ENCODE measurements at places on chromosomes 5 and 9.

DNA sequence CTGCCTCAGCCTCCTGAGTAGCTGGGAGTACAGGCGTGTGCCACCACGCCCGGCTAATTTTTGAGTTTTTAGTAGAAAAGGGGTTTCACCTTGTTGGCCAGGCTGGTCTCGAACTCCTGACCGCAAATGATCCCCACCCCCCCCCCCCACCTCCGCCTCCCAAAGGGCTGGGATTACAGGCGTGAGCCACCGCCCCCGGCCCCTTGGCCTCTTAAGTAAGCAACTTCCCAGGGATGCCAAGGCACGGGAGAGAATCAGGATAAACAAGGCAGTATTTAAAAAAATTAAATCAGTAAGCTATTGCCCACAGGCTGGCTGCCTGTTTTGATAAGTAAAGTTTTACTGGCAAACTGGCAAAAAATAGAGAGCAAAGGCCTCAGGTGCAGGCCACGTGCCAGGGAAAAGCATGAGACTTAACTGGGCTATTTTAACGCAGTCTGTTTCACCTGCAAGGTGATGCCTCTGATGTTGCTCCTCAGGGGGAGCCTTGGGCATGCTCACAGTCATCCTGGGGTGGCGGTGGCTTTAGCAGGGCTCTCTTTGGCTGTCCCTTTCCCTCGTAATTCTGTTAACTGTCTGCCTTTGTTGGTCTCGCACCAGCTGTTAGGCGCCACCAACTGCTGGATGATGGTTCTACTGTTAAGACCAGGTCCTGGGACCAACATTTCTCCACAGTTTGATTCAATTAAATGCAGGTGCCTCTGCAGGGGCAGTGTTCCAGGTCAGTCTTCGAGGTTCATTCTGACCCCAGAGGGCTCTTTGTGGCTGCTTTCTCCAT is 19.4 kb upstream of the RNF130 start:
- DNase-seq: no peak

DNA sequence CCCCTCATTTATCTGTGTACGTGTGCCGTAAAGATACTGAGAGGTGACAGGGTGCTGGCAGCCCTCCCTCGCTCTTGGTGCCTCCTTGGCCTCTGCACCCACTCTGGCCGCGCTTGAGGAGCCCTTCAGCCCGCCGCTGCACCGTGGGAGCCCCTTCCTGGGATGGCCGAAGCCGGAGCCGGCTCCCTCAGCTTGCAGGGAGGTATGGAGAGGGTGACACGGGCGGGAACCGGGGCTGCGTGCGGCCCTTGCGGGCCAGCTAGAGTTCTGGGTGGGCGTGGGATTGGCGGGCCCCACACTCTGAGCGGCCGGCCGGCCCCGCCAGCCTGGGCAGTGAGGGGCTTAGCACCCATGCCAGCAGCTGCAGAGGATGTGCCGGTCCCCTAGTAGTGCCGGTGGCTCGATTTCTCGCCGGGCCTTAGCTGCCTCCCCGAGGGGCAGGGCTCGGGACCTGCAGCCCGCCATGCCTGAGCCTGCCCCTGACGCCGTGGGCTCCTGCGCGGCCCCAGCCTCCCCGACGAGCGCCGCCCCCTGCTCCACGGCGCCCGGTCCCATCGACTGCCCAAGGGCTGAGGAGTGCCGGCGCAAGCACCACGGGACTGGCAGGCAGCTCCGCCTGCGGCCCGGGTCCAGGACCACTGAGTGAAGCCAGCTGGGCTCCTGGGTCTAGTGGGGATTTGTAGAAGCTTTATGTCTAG is 21.6 kb downstream of the NKX2-5 start:
- DNase-seq: no peak

GRCh38 chr5:170788626-170789304 is 5.2 kb downstream of the GABRP start:
- no peak for DNase-seq

DNA sequence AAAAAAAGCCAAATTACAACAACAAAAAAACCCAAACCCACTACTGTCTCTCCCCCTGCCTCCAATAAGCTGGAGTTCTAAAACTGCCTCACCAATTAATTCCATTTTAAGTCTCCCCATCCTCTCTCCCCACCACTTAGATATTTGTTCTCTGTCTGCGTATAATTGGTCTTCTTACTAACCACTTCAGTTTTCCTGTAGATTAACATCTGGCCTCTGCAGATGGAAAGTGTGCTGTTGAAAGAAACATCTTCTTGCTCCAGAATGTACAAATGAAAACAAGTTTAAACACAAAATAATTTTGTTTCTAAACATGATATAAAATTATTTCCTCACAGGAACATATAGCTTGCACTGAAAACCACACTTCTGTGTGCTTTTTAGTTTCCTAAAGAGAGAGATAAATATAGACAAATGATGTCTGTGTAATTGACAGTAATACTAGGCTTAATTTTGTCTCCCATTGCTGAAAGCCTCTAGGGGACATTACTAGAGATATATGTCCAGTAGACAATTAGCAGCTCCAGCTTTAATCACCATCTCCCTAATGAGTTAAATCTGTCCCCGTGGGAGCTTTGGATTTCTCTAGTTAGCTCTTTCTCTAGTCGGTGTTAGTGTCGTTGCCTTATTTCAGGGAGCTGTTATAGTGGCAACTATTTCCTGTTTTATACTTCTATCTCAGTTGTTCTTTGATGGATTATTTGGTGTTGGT is 164.0 kb downstream of the ARHGAP26 start:
- DNase-seq: no peak

GRCh38 chr9:102113191-102113590 is 374.7 kb upstream of the GRIN3A start:
- no peak for DNase-seq

DNA sequence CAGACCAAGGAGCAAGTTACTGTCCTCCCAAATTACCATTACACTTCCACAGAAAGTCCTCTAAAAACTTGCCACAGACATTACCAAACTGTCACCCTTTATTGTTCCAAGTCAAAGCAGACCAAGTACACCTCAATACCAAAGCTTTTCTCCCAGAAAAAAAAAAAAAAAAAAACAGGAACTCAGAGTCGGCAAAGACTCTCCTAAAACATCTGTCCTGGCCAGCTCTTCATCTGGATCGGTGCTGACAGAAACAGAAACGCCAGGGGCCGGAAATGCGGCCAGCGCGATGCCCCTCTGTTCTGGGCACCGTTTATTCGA is 718 bp downstream of the DEPDC1B start:
- DNase-seq: no peak

GRCh38 chr9:99576876-99577275 is 244.8 kb upstream of the NR4A3 start:
- DNase-seq: no peak

- DNase-seq: no peak
Observed at GRCh38 chr5:15366676-15367391, 133.1 kb upstream of the FBXL7 start.

Measured in activated gamma-delta T cell treated with anti-CD3 and anti-CD28 coated beads, Interleukin-2, amount 50 U/mL, for 16 hours (primary cell).